CD4-positive, alpha-beta T cell treated with Interferon alpha-2 for 1 hour (primary cell): ENCODE measurements at places on chromosomes 13 and 19.

- DNase-seq = peak; percentile 76
These were observed 38.8 kb upstream of the GATAD2A start for GRCh38 chr19:19366434-19367396.

GRCh38 chr13:111325941-111326620 is 5.6 kb downstream of the TEX29 start:
- no peak for DNase-seq

- DNase-seq = no peak
These were observed 269.3 kb upstream of the MIR17HG start for GRCh38 chr13:91078093-91078679.

GRCh38 chr19:2528675-2529101 is 52.8 kb downstream of the GADD45B start:
- no peak for DNase-seq

GRCh38 chr13:41315443-41316047 is 4.5 kb downstream of the NAA16 start:
- DNase-seq = peak; percentile 12

DNA sequence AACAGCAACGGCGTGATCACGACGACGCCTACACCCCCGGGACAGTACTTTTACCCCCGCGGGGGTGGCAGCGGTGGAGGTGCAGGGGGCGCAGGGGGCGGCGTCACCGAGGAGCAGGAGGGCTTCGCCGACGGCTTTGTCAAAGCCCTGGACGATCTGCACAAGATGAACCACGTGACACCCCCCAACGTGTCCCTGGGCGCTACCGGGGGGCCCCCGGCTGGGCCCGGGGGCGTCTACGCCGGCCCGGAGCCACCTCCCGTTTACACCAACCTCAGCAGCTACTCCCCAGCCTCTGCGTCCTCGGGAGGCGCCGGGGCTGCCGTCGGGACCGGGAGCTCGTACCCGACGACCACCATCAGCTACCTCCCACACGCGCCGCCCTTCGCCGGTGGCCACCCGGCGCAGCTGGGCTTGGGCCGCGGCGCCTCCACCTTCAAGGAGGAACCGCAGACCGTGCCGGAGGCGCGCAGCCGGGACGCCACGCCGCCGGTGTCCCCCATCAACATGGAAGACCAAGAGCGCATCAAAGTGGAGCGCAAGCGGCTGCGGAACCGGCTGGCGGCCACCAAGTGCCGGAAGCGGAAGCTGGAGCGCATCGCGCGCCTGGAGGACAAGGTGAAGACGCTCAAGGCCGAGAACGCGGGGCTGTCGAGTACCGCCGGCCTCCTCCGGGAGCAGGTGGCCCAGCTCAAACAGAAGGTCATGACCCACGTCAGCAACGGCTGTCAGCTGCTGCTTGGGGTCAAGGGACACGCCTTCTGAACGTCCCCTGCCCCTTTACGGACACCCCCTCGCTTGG is 966 bp downstream of the JUNB start:
- DNase-seq = peak; percentile 74

DNA sequence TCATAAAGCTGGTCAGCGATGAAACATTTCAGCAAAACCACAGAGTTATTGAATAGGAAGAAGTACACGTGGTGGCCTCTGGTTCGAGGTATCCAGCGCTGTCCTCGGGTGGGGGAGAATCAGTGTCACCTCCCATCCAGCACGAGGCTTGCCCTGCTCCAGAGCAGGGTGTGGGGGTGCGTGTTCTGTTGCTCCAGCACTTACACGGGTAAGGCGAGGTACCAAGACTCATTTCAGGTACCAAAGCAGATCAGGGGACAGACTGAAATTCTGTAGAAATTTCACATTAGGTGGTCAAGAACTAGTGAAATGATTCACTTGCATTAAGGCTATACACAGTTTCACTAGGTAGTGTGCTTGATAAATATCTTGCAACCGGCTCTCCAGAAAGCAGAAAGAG is 164.2 kb upstream of the SOX1 start:
- DNase-seq = no peak

- DNase-seq = no peak
These were observed 18.5 kb downstream of the POU2F2 start for GRCh38 chr19:42113641-42114348.

GRCh38 chr19:52331757-52332156 is 4.3 kb upstream of the ZNF610 start:
- DNase-seq = no peak

DNA sequence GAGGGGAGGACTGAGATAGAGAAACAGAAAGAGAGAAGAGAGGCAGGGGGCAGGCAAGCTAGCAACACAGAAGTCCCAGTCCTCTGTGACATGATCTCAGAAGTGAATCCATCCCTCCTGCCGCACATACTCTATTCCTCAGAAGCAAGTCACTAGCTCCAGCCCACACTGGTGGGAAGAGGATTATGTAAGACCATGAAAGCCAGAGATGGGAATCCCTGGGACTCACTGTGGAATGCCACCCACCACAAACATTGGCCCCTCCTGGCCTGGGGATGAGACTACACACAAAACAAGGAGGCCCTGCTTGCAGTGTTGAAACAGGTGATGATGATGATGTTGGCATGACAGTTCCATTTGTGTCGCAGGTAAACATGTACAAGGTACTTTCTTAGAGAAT is 419.9 kb downstream of the IRS2 start:
- DNase-seq = no peak

GRCh38 chr19:10258080-10258710 is 6.2 kb downstream of the MRPL4 start:
- DNase-seq = no peak

GRCh38 chr13:46620471-46620870 is 67.5 kb downstream of the LRCH1 start:
- no peak for DNase-seq

DNA sequence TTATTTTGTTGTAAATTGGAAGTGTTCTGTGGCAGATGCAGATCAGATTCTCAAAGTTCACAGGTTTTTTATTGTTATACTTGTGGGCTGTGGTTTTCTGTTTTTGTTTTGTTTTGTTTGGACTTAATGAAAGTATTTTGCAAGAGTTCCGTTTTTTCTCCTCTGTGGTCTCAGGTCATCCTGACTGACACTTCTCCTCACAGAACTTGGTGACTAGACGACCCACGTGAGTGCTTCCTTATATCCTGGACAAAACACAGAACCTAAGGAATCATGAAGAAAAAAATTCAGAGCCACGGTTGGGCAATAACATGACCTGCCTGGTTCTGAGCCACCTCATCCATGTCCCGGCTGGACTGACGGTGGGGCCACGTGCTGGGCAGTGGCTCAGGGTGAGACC is 2.5 kb upstream of the RFPL4AL1 start:
- peak; percentile 1 for DNase-seq

GRCh38 chr13:106357198-106357597 is 178.3 kb downstream of the EFNB2 start:
- no peak for DNase-seq

GRCh38 chr13:73081256-73081915 is 22.6 kb downstream of the KLF5 start:
- no peak for DNase-seq

- no peak for DNase-seq
These were observed 8.9 kb upstream of the DGKH start for GRCh38 chr13:42039457-42039945.

GRCh38 chr19:13208672-13209483 is 58.7 kb downstream of the IER2 start:
- no peak for DNase-seq

DNA sequence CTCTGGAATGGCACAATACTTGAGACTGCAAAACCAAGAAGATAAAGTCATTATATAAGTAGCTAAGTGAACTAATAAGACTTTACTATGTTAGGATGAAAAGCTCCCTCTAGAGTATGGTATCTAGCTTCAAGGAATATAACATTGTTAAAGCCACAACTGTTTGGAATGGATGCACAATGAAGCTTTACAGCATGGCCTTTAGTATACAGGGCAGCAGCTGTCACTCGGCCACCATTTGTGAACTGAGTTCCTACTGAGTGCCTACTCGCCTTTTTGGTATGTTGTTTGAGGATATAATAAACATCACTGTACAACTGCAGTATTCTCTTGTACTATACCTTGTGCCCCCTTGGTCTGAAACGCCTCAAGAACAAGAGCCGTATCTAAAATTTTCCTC is 6.8 kb downstream of the ALG5 start:
- DNase-seq = no peak

- no peak for DNase-seq
These were observed 1237.6 kb downstream of the EFNB2 start for GRCh38 chr13:105297839-105298238.

DNA sequence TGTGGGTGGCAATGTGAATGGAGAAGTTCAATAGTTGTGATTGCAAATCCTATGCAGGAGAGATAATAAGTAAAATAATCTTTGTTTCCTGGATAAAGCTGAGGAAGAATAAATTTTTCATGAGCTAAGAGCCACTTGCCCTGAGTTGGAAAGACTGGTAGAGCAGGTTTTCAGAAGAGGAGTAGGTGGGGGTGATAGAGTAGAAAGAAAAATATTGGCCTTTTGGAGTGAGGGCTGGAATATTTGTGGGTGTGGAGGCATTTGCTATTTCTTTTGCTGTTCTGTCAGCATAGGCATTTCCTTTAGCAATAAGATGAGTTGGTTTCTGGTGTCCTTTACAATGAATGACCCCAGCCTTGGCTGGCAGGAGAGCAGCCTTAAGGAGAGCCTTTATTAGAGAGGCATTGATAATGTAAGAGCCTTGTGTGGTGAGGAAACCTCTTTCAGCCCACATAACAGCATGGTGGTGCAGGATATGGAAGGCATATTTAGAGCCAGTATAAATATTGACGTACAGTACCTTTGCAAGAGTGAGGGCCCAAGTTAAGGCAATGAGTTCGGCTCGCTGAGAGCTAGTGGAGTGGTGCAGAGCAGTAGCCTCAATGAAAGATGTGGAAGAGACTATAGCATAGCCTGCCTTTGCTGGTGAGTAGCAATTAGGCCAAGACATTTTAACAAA is 11.6 kb upstream of the ZNF431 start:
- DNase-seq = no peak

DNA sequence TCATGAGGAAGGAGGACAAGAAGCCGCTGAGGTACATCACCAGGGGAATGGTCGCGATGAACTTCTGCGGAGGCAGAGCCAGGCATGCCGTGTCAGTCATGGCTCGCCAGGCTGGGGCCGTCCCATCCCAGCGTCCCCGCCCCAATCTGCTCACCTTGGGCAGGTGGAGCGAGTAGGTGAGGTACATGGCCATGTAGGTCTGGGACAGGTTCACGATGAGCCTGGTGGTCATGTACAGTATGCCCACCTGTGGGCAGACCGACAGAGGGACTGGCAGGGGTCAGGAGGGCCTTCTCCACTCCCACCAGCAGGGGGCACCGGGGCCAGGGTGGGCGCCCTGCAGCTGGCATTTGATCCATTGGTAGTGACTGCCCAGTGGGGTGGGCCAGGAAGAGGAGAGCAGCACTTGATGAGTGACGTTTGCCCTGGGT is 8.3 kb downstream of the TEKTIP1 start:
- DNase-seq = peak; percentile 36

DNA sequence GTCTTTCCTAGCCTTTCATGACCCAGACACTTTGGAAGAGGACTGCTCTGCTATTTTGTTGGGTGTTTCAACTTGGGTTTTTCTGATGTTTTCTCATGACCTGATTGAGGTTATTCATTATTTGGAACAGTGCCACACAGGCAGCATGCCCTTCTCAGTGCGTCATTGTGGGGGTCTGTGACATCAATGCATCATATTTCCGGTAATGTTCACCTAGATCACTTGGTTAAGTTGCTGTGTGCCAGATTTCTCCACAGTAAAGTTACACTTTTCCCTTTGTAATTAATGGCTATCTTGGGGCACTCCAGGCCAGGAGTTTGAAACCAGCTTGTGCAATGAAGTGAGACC is 124.4 kb downstream of the SIPA1L3 start:
- DNase-seq = no peak

DNA sequence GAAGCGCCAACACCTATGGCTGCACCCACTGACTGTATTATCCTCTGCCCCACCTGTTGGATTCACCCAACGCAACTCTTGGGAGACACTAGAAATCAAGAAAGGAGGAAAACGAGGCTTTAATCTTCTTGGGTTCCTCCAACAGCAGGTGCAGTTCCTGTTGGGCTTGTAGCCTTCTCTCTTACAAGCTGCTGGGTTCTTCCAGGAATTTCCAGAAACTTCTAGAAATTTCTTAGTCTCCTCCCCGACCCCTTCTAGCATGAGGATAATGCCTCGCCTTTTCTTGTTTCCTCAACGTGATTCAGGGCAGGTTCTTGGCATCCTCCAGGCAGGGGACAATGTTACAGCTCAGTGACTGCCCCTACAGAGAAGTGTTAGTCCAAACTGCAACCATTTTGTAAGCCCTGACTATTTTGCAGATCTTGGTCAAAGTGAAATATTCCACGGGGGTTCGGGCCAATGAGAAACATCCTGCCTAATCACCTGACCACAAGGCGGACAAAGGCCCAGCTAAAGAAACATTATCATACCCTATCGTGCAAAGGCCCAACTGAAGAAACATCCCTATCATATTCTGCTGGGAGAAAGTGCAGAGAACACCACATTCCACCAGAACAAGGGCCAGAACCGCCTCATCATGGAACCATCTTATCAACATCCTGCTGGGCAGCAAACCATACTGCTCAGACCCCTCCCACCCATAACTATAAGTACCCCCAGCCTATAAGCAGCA is 614 bp upstream of the PNMA8A start:
- DNase-seq = no peak

DNA sequence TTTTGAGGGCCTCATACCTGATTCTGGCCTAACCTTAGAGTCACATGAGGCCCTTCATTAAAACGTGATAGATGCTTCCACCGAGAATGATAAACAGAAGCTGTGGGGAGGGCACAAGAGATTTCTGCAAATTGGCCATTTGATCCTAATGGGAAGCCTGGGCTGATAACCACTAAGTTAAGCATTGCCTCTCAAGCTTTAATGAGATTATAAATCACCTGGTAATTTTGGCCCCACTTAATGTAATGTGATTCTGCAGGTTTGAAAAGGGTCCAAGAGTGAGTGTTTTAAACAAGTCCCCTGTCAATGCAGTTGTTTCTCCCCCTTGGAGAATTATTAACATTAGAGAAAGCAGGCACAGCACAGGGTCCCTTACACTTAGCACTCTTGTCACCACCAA is 42.0 kb downstream of the ZNF486 start:
- DNase-seq = no peak

DNA sequence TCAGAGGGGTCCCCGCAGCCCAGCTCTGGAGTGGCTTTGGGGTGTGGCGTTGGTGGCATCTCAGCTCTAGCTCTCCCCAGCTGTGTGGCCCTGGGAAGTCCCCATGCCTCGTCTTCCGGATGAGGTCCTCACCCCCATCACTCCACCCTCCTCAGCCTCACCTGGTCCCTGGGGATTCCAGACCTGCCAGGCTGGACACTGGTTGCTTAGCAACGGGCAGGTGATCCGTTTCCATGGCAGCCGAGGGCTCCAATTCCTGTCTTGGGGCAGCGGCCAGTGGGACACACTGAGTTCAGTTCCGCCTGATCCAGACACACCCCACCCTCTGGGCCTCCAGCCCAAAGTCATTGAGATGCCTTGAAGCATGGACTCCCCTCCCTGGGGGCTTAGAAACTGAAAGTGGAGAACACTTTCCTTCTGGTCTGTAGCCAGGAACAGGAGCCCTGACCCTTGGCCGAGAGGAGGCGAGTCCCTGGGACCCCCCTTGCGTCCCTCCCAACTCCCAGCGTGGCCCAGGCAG is 7.7 kb upstream of the MISP start:
- DNase-seq = no peak
